ENCODE measurements at places on chromosomes 3 and 15.

- DNase-seq = no peak
Observed at GRCh38 chr15:64897345-64897985, 14.2 kb upstream of the ANKDD1A start.

GRCh38 chr15:38084289-38084688, 149.8 kb downstream of the TMCO5A start:
- no peak for DNase-seq

- DNase-seq = no peak
Observed at GRCh38 chr3:78894787-78895186, 873.0 kb downstream of the ROBO1 start.

GRCh38 chr15:79918278-79918677, 21.5 kb upstream of the MTHFS start:
- DNase-seq = no peak

DNA sequence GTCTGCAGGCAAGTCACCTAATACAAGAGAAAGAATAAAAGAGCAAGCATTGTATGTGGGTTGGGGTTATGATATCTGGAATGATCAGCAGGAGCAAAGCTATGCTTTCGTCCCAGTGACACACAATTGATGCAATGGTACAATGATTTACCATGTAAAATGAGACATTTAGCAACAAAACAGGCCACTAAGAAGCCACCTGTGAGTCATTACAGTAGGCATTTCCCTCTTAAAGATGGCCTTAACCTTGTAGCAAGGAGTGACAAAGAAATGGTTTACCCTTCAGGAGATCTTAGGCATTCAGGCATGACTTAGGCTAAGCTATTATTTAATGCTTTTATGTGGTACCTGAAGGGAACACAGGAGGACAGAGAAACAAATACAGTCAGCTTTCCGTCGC, 373.3 kb upstream of the RBMS3 start:
- DNase-seq = no peak

DNA sequence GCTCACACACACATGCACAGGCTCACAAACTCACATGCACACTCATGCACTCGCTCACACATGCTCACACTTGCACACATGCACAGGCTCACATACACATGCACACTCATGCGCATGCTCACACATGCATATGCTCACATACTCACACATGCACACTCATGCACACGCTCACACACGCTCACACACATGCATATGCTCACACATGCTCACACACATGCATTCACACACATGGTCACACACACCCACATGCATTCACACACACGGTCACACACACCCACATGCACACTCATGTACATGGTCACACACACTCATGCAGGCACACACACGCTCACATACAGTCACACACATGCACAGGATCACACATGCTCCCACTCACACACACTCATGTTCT, 132.8 kb upstream of the SMAD3 start:
- no peak for DNase-seq

DNA sequence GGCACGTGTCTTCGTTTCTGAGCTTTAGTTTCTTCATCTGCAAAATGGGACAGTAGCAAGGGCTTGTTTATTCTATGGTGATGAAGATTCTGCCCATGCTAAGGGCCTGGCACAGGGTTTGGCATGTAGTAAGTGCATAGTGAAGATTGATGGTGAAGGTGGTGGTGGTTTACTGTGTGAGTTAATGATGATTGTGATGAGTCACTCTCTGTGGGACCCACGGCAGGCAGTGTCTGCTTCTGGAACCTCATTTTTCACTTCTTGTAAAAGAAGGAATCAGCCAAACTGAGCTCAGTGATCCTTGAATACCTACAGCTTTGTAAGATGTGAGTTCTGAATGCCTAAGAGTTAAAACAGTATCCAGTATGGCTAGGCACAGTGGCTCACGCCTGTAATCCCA, 86.2 kb upstream of the LRTM1 start:
- DNase-seq = no peak

DNA sequence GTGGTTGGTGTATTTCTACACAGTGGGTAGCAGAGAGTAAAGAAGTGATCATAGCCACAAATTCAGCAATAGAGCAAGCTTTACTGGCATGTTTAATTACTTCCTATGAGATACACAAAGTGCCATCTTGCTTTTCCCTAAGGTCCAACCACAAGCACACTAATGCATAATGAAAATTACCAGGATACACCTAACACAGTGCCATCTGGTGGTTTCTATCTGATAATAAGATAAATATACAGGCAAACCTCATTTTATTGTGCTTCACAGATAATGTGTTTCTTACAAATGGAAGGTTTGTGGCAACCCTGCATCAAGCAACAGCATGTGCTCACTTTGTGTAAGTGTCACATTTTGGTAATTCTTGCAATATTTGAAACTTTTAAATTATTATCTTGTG, 223.0 kb downstream of the NSUN3 start:
- DNase-seq = no peak

DNA sequence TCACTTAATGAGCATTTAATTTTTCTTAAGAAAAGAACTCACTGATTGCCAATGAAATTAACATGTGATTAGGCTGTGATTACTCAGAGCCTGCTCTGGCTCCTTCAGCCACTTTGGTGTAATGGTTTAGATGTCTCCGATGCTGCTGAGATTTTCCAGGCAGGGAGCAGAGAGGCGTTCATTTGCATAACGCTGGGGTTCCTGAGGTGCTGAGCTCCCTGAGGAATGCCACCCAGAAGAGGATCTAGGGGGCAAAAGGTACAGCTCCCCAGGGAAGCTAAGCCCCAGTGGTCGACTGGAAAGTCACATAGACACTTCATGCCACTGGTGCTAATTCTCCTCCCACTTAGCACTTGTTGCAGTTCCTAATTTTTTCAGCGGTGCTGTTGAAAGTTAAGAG, 119.5 kb downstream of the USP13 start:
- DNase-seq = no peak

- DNase-seq = no peak
Observed at GRCh38 chr3:12759693-12760565, 870 bp upstream of the TMEM40 start.
